NCI-H1092 treated with DMSO at 0.1 percent for 48 hours (cell line): ENCODE measurements at places on chromosomes 2 and 18.

DNA sequence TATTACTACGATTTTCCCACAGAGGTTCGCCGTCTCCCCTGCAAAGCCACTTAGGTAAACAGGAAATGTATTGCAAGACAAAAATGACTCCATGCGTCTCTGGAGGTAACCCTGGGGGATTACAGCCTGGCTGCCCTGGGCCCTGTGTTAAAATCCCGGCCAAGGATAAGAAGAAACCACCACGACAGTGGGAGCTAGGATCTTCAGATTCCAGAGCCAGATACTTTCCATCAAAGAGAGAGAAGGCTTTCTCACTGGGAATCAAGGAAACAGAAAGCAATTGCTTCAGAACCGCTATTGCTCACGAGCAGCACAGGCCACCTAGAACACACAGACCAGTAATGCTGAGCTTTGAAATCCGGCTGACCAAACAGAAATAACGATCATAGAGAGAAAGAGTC, 97.9 kb upstream of the ZNF516 start:
- peak; percentile 55 for DNase-seq

GRCh38 chr2:227774011-227774624, 28.4 kb downstream of the SCYGR8 start:
- DNase-seq: no peak

DNA sequence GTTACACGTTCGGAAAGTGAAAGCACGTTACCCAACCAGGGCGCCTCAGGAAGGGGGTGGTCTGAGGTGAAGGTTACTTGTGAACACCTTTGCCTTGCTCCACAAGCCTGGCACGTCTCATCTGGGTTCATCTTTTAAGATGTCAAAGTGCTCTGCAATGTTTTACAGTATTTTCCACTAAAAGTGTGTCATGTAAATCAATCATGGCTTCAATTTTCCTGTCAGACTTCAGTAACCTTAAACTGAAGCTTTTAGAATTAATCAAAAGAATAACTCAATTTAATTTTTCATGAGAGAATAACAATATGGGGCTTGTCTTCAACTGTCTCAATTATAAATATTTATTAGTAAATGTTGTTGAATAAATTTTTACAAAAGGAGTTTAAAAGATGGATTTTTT, 93.3 kb upstream of the FANCL start:
- no peak for DNase-seq

- no peak for DNase-seq
Measured at GRCh38 chr2:172397148-172397834, 30.1 kb upstream of the ITGA6 start.

DNA sequence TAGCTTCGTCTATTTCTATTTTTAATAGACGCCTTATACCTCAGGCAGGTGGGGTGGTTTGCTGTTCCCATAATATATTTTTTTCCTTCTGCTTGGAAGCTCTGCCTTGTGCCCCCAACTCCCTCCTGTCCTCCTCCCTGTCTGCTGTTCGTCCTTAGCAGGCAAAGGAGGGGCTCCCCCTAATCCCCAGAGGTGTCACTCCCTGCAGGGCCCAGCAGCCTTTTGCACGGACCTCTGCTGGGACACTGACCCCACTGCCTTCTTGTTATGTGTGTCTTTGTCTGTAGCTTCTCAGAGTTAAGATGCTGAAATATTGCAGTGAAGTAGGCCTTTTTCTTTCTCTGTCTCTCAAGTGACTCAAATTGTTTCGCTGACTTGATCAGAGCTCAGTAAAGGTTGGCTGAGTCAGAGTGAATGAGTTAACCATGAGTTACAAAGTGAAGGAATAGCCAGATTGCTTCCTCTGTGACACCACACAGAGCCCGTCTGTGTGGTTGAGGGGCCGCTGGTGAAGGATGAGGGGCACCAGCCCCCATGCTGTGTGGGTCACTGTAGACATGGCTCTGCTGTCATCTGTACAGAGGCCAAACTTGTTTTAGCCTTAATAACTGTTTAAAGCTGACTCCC, 47.7 kb downstream of the PRKCE start:
- DNase-seq: no peak

GRCh38 chr18:76130845-76131244, 364.2 kb downstream of the ZNF516 start:
- DNase-seq: no peak

GRCh38 chr2:160104115-160104514, 41.7 kb upstream of the PLA2R1 start:
- DNase-seq: no peak

DNA sequence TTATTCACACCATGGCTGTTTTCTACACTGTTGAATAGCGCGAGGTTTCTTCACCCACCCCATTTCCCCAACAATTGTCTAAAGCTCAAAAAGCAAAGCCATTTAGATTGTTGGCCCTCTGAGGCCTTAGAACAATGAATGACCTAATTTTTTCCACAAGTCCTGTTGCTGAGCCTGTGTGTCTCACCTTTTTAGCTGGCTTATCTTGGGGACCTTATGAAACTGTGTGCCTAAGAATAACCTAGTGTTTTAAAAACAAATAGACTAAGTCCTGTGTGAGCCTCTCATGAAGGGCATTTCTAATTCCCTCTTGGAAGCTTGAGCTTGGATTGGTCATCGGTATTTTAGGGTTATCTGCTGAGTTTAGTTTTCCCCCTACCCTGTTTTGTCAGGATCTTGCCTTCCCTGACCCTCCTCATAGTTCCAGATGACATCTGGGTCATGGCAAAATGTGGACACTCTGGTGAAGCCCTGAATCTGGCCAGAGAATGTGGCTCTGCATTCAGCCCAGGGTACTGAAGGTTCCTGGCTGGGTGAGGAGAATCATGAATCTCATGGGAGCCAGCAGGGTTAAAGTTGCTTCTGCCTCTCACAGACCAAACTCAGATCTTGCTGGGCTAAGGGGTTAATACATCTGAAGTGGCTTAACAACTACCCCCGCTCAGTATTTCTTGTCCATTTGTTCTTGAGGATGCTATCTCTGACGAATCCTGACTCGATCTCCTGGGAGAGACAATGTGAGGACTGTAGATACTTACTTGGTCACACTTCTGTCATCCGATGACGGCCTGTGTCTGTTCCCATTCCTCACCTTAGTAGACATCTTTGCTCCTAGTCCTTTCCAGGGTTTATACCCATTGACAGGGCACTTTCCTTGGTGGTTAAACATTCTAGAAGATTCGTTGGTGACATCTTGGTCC, 104.2 kb upstream of the MAP4K3 start:
- DNase-seq: no peak
